ENCODE measurements at places on chromosomes 16 and 17.
A peak's percentile ranks its signal among the peaks of the same experiment; 100 is the strongest.

DNA sequence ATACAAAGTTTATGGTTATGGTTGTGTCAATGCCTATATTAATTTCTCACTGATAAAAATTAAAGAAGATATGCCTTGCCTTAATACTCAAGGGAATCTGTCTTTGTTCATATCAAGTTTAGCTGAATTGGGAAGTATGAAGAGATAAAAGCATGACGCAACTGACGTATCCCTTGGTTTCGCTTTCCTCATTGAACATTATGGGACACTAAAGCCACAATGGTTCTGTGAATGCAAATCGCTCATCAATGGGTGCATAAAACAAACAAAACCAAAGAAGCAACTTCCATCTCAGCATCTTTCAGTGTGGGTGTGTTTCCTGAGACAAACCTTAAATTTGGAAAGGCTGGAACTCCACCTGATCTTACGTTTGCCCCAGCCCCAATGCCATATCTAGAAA is 108.2 kb downstream of the NPIPB5 start:
- peak; percentile 49 for DNase-seq

- peak; percentile 62 for DNase-seq
These were observed 86.4 kb downstream of the FOXL1 start for GRCh38 chr16:86664522-86665318.

DNA sequence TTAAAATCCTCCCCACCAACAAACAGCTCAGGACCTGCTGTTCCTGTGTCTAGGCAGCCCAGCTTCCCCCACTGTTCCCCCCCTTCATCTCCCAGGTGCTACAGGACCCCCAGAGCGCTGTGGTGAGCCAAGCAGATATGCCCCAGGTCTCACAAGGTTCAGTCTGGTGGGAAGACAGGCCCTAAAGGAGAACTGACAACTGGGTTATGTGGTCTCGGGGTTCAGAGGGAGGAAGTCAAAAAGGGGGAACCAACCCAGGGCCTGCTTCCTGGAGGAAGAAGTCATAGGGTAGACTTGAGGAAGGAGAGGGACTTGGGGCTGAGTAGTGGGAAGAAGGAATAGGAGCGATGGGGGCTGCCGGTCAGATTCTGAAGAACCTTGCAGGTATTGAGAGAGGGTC is 2.6 kb downstream of the RIPOR1 start:
- DNase-seq: peak; percentile 90

- no peak for DNase-seq
These were observed 35.8 kb upstream of the TBX2 start for GRCh38 chr17:61363601-61364462.

- DNase-seq: peak; percentile 73
These were observed 106.7 kb downstream of the CMIP start for GRCh38 chr16:81551151-81551808.

DNA sequence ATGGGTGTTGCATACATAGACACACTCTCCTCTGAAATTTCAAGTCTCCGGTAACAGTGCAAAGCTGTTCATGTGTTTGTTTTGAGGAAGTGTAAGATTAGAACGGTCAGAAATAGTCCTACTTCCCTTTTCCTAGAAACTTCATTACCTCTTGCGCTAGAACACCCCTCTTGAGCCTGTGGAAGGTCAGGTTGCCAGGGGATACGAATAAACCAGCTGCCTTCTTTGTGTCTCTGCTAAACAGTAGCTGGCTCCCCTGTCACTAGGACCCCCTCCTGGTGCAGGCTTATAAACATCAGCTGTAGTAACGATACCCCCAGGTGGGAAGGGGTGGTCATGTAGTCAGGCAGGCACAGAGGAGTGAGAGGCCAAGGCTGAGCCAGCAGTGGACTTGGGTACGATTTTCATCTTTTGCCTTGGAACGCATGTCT is 113.4 kb upstream of the RCVRN start:
- DNase-seq: peak; percentile 98

DNA sequence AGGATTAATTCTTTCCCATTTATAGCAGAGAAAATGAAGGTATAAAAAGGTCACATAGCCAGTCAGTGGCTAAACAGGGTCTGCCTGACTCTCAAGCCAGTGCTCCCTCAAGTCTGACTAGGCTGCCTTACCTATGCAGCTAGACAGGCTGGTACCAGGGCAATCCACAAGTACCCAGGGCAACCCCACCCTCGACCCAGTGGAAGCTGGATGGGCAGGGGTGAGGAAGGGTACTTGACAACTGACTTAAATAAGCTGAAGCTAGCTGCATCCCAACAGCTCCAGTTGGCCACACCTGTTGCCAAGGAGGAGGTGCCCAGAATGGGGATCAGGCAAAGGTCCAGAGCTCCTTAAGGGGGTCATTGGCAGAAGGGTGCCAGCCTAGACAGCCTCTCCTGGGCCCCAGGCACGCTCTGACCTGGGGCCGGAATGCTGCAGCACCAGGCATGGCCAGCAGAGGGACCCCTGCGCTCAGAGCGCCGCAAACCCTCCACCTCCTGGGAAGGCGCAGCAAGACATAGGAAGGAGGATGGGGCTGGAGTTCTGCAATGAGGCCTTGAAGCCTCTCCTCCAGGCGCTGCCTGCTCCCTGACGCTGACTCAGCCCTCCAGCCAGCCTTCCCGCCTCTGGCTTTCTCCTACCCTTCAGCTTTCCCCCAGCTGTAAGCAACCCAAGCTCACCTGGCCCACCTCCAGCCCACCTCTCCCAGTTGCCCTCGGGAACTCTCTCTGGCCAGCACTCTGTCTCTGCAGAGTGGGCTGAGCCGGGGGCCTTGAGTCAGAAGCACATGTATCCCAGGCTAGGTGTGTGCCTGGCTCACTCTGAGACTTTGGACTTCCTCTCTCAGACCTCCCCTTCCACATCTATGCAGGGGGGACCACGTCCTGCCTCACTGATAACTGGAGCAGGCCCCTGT is 28.8 kb downstream of the MPP2 start:
- peak; percentile 48 for DNase-seq

DNA sequence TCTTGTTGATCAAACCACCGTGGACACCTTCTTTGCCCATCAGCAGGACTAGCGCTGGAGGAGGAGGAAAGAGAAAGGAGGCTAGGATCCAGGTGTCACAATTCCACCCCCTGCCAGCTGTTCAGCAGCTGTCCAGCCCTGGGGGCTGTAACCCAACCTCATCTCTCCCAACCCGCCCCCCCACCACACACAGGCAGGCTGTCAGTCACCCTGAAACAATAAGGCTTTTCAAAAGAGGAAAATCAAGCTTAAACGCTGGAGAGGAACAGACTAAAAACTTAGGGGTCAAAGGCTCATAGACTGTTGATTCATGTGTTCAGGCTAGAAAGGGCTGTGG is 2.4 kb downstream of the PFN1 start:
- DNase-seq: no peak

GRCh38 chr17:7479213-7480088 is at the start of gene ZBTB4:
ZBTB4 (minus strand) TSS chr17:7479631; CDS start chr17:7466801, 12,830 bp downstream.
- no peak for DNase-seq

- DNase-seq: no peak
These were observed 326.6 kb downstream of the PHKB start for GRCh38 chr16:47787696-47788095.

DNA sequence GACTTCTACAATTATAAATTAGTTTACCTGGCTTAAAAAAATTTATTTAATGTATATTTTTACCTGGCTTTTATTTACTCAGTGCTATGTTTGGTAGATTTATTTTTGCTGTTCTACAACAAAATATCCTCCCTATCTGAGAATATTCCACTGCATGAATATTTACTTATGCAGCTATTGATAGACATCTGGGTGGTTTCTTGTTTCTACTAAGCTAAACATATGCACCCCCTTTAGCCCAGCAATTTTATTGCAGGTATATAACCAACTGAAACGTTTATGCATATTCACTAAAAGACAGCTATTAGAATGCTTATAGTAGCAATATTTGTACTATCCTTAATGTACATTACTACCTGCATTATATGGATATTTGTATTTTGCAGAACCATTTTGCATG is 187.7 kb upstream of the CPHXL start:
- DNase-seq: no peak

DNA sequence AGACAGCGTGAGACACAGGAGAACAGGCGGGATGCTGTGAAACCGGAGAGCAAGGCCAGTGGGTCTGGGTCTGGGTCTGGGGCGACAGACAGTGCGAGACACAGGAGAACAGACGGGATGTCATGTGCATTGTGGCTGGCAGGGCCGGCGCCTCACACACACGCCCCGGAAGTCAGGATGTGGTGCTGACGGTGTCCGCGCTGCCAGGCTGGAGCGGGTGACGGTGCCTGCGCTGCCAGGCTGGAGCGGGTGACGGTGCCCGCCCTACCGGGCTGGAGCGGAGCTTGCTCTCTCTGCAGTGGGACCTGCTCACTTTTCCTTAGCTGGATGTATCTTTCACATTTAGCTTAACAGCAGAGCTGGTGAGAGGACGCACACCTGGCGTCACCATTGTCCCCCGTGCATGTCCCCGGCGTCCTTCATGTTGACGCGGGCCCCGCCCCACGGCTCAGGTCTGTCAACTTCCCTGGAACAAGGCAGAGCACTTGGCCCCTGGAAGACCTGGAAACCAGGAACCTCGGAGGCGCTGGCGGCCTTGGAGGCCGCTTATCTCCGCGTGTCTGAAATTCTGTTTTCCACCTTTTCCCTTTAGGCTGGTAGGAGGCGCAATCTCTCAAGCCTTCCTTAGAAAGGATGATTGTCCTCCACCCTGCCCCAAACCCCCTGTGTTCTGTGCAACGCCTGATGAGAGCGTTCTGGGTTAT is 43.0 kb upstream of the ZNF750 start:
- no peak for DNase-seq

- peak; percentile 22 for DNase-seq
These were observed 15.0 kb upstream of the C17orf58 start for GRCh38 chr17:68011199-68011665.

- DNase-seq: peak; percentile 21
These were observed 9.4 kb downstream of the MLKL start for GRCh38 chr16:74691093-74691855.

DNA sequence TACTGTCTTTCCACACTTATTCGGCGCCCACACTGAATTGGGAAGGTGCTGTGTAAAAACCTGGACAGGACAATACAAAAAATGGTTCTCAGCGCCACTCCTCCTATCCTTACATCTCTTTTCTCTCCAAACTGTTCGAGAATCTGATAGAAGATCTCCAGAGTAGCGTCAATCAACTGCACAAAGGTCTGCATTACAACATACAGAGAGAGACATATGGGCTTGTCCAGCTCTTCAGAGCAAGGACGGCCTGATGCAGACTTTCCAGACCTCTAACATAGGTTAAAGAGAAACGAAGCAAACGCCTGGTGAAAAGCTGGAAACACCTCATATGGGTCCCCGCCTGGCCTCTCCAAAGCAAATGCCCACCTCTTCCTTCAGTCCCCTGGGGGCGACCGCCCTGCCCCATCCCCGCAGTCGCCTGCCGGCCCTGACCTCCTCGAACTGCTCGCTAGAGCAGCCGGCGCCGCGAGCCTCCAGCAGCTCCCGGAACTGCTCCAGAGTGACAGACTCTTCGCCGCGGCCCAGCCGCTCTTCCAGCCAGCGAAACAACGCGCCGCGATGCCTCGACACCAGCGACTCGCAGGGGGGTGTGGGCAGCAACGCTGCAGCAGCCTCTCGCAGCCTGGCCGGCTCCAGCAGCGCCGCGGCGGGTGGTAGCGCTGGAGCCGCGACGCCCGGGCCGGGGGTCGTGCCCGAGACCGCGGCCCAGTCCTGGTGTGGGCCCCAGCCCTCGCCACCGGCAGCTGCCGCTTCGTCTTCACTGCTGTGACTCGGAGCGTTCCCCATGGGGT is 526 bp downstream of the ZZEF1 start:
- DNase-seq: no peak

- DNase-seq: no peak
These were observed 16.8 kb downstream of the PDK2 start for GRCh38 chr17:50111673-50112655.

DNA sequence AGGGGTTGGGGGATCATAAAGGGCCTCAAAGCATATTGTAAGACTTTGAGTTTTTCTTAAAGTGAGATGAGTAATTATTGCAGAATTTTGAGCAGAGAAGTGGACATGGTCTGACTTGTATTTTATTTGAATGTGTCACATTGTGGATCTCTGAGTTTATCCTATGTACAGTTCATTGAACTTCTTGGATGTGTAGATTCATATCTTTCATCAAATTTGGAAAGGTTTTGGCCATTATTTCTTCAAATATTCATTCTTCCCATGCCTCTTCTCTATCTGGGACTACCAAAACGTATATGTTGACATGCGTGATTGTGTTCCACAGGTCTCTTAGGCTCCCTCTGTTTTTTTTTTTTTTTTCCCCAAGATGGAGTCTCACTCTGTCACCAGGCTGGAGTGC is 14.3 kb upstream of the DLX3 start:
- DNase-seq: no peak

- DNase-seq: no peak
These were observed 144.9 kb downstream of the WWOX start for GRCh38 chr16:78244131-78244895.

DNA sequence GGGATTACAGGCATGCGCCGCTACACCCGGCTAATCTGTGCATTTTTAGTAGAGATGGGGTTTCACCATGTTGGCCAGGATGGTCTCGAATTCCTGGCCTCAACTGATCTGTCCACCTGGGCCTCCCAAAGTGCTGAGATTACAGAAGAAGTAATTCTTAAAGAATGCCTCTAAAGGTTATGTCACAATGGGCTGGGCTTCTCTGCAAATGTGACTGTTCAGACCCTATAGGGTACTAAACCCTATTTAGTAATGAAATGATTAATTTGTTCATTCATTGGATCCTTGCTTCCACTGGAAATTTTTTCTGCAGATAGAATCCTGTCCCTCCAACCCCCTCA is 108.8 kb upstream of the CORO6 start:
- DNase-seq: no peak

GRCh38 chr17:64022611-64023063 is 2.2 kb upstream of the ICAM2 start:
- no peak for DNase-seq

DNA sequence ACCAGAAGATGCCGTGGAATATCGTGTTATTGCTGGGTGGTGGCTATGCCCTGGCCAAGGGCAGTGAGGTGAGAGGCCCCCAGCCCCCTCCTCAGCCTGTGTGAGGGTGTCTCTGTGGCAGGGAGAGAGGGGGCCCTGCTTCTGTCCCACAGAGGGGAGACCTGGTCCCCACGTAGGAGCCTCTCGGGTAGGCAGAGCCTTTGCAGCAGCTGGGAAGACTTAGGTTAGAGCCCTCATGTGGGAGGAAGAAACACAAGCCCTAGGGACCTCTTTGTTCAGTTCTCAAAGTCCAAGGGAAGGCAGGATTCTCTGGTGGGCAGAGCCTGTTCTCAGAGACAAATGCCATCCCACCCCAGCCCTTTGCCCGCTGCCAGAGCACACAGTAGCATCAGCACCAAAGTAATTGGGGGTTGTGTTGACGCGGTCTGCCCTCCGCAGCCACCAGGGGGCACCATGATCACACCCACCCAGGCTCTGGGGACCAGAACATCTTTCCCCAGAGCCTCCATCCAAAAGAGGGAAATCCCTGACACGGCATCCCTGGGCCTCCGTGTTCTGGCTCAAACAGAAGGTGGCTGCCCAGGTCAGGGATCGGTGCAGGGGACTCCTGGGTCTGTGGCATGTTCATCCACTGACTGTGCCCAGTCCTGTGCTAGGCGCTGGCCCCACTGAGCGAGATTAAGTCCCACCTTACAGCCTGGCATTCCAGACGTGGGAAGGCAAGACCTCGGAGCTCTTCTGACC is 11.5 kb upstream of the FOXN1 start:
- peak; percentile 36 for DNase-seq
